ENCODE measurements at places on chromosomes 11 and 22.

- no peak for DNase-seq
Measured at GRCh38 chr11:43401252-43401651, 42.5 kb downstream of the TTC17 start.

GRCh38 chr11:24716403-24716802, 219.6 kb downstream of the LUZP2 start:
- no peak for DNase-seq

DNA sequence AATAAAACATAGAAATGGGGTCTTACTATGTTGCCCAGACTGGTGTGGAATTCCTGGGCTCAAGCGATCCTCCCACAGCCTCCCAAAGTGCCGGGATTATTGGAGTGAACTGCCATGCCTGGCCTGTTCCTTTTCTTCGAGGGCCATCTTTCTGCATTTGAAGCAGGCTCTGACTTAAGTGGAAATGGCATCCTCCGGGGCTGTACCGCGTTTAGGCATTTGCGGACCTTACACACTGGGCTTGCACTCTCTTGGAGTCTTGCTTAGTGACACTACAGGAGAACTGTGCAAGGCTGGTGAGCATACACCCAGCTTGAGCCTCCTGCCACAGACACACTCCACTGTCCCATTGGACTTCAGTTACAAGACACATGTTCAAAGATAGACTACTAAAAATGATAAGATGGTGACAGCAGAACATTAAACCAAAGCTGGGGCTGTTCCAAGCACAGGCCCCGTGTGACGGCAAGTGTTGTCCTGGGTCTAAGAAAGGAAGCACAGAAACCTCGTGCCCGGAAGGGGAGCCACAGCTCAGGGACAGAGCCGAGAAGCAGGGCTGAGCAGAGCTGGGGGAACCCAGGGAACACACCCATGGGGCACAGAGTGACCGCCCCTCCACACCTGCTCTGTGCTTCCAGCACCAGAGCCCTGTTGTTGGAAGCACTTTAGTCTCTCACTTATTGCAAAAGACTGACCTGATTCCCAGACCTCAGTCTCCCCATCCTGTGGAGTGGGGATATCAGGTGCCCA, 59.0 kb upstream of the SHANK2 start:
- DNase-seq, result no peak

DNA sequence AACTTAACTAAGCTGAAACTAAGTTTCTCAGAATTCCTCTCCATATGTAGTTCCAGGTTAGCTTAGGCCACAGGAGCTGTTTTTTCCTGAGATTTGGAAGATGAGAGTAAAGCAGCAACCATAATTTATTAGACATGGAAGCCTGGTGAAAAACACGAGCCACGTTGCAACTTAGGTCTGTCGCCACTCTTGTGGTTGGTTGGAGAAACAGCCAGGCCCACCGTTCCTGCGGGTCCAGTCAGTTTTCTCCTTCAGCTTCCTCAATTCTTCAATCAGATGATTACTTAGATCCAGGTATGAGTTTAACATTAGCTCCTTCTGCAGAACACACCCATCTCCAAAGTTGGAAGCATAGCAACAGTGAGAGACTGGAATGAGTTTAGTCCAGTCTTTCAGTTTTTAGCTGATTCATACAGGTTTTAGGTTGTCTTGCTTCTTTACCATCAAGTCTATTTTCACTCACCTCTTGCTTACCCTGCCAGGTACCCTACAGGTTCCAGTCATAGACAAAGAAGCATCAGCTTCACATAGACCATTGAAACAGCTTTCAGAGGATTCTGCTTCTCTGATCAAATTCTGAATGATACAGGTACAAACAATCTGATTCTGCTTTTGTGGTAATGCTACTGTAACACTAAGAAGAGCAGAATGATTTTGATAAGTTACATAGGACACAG, 18.6 kb downstream of the CASP12 start:
- no peak for DNase-seq

DNA sequence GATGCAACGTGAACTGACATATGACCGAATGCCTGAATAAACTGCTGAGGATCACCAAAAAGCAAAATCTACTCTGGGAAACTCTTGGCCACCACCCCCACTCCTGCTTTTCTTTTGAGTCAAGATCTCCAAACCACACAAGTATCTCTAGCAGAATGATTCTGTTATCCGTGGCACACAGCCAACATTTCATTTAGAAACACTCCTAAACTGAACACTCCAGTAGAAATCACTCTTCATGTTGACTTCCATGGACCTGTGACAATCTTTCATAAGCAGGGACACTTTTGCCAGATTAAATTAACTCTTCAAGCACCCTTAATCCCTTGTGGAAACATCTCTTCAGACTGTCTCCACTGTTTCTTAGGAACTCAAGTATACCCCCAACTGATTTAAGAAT, 44.4 kb downstream of the VSIG10L2 start:
- peak; percentile 65 for DNase-seq

GRCh38 chr22:30822216-30823014, 127.7 kb downstream of the OSBP2 start:
- no peak for DNase-seq

GRCh38 chr11:113048820-113049768, 87.9 kb downstream of the NCAM1 start:
- no peak for DNase-seq

DNA sequence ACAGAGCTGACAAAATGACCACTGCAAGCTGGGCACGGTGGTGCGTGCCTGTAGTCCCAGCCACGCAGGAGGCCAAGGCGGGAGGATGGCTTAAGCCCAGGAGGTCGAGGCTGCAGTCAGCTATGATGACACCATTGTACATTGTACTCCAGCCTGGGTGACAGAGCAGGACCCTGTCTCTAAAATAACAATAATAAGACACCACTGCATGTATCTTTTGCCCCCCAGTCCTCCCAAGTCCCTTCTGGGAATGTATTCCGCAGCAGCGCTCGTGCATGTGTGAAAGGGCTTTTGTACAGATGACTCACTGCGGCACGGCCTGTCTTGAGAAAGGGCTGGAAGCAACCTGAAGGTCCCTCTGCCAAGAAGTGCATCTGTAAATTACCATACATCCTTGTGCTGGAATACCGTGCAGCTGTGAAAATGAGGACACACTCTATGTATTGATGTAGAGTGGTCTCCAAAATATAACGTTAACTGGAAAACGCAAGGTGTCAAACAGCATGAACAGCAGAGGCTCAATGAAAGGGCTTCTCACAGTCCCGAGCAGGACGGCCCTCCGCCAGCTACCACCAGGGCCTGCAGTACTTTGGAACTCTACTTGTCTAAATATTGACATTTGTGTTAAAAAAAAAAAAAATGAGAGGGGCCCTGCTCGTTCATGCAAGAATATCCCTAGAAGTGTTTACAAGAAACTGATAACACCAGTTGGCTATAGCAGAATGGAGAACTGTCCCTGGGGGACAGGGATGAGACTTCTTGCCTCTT, 9.0 kb upstream of the CDC42EP2 start:
- no peak for DNase-seq

DNA sequence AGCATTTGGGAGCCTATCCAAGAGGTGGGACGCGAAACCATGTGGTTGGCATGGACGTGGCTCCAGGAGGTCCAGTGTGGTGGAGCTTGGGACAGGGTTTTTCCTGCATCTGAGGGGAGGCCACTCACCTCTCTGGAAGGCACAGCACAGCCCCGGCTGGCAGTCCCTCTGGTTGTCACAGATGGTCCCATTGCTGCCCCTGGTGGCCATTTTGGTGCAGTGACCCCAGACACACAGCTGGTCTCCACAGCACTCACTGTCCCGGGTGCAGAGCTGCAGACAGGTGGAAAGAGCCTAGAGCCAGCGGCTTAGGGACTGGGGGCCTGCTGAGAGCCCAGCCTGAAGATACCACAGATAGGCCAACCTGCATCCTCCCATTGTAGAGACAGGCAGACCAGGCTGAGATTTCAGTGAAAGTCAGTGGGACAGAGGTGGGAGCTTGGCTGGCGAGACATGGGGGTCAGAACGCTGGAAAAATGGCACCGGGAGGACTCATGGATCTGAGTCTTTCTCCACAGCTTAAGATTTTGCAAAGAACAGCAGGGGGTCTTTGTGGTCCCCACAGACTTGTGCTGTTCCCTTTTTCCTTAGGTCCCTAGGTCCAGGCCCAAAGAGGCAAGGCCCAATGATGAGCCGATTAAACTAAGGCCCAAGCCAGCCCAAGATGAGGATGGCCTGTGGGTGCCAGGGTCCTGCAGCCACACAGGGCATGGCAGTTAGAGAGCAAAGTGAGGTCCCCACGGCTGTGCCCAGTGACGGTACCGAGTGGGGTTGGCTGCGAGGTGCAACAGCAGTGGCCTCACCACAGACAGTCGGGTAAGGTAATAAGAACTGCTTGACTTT, 41.4 kb downstream of the DKK3 start:
- peak; percentile 52 for DNase-seq

GRCh38 chr11:16603890-16604793, 134.3 kb upstream of the C11orf58 start:
- peak; percentile 32 for DNase-seq

- DNase-seq, result no peak
Measured at GRCh38 chr22:48951836-48952235, 875.8 kb downstream of the BRD1 start.

GRCh38 chr22:31103899-31104694, 3.3 kb downstream of the SELENOM start:
- peak; percentile 75 for DNase-seq

DNA sequence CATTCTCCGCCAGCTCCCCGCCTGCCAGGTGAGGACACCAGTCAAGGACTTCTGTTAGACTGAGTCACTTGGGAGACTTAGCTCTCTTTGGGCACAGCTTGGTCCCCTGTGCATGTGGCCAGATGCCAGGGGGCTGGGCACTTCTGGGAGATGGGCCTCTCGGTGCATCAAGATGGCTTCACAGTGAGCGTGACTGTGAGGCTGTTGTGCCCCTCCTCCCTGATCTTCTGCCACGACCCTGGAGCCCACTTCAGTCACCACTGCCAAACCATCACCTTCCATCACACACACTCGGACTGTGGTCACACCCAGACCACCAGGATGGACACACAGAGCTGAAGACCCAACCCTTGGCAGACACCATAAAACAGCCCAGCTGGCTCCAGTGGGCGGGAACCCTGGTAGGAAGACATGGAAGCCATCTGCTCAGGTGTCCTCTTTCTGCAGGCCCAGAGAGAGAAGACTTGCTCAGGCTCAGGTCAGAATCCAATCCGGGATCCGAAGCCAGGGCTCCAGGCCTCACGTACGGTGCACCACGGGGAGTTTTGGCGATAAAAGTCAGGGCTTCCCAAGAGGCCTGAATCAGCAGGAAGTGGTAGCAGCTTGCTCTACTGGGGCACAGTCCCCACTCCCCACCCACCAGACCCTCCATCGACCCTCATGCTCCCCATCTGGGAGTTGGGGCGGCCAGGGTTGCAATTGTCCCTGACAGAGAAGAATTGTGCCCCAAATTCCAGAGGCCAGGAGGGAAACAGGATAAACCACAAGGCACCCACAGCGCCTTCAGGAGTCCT, 29.8 kb upstream of the CD5 start:
- DNase-seq, result no peak

Measured in uterus (tissue), 4 donors.